ENCODE measurements at places on chromosomes 11 and 22.

DNA sequence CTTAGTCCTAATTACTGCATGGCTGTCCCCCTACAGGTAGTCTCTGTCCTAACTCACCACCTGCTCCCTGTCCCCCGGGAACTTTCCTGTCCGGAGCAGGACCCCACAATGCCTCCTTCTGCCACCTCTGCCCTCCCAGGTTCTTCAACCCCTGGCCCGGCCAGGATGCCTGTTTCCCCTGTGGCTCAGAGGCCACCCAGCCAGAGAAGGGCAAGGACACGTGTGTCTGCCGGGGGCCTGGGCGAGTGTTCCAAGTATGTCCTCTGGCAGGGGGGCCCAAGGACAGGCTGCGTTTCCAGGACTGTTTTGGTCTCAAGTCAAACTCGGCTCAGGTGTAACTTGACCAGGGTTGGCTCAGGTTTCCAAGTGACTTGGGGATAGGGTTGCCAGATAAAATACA, 63.8 kb downstream of the BTG4 start:
- DNase-seq, result no peak

GRCh38 chr11:33767624-33768023, 6.7 kb downstream of the FBXO3 start:
- no peak for DNase-seq

DNA sequence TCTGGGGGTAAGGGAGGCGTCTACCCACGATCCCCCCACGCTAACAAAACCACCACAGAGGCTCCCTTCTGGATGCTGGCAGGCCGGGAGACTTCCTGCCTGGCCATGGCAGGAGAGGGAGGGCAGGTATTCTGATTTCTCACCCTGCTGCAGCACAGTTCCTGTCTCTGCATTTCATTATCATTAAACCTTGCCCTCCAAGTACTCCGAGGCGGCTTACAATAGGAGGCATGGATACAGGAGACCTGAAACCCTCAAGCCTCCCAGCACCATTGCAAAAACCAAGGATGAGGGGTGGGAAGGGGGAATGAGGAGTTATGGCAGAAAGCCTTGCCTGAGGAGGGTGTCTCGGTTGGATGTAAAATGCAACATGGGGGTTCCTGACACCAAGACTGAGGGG, 44.1 kb upstream of the MN1 start:
- DNase-seq, result no peak

DNA sequence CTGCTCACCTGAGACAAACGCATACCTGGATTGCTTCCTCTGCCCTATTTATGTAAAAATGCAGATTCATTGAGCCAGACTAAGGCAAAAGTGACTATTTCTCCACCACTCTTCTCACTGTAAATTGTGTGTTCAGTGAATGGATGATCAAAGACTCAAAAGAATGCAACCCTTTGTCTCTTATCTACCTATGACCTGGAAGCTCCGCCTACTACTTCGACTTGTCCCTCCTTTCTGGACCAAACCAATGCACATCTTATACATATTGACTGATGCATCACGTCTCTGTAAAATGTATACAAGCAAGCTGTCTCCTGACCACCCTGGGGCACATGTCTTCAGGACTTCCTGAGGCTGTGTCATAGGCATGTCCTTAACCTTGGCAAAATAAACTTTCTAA, 418.0 kb upstream of the SYN3 start:
- no peak for DNase-seq

DNA sequence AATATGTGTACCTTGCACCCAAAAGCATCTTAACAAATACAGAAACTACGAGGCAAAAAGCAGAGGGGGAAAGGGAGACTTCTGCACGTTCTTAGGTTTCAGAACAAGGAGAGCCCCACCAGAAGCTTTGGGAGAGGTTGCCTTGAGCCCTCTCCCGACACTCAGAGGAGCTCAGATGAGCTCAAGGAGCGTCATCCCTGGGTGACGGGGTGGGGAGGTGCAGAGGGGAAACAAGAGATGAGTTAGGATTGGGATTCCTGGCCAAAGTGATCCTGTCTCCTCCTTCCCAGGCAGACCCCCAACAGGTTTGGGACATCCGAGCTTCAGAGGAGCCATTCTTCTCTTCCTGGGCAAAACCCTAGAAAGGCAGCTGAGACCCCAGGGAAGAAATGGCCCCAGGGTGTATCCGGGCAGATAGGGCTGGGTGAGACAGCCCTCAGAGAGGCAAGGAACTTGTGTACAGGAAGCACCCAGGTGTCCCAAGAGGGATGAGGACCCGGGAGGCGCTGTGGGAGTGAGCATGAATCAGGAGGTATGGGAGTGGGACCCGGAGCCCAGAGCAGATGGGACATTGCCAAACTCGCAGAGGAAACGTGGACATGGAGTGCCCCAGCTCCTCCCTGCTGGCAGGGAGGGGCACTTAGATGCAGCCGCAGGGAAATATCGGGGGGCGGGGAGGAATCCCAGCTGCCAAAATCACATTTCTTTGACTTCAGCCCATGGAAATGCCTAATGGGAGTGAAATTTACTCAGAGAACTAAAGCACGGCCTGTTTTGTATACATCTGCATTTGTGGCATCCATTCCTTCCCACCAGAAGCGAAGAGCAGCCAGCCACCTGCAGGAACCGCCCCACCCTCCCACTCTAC, 12.4 kb downstream of the C1QTNF6 start:
- DNase-seq, result no peak
